ENCODE measurements at places on chromosomes 3 and 15.
A peak's percentile ranks its signal among the peaks of the same experiment; 100 is the strongest.

DNA sequence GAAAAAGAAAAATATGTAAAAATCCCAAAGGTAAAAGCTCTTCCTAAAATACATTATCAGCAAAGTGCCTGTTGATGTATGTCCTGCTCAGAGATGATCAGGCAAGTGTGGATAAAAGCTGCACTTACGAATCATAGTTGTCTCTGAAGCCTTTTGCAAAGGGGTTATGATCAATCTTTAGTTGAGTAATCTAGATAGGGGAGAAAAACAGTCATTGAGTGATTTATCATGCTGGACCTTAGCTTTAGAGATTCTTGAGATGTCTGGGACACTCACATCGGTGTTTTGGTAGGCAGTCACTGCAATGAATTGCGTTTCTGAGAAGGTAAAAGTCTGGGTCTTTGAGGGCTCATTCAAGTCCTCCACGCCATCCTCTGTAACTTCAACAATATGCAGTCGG, 3.7 kb downstream of the EOMES start:
- no peak for DNase-seq

GRCh38 chr3:187044206-187044605, 95.1 kb downstream of the RPL39L start:
- DNase-seq: peak; percentile 50

- peak; percentile 93 for DNase-seq
These were observed 9.5 kb upstream of the TRIM69 start for GRCh38 chr15:44726568-44727484.

GRCh38 chr3:169666376-169667165, 3.1 kb upstream of the MECOM start:
- DNase-seq: no peak

- DNase-seq: no peak
These were observed 31.2 kb downstream of the C3orf20 start for GRCh38 chr3:14706096-14706495.

DNA sequence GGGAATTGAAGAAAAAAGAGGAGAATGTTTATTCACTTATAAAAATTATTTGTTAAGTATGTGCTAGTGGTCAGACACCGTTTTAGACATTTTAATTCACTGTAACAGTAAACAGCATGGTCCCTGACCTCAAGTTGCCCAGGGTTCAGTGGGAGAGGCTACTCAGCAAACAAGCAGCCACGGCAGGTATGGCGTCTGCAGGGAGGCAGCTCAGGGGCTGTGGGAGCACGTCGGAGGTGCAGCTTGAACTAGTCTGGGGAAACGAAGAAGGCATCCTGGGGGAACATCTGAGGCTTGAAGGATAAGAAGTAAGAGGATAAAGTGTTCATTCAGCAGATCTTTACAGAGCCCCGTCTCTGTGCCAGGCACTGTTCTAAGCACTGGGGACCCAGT, 66.0 kb downstream of the CRTC3 start:
- DNase-seq: no peak

- peak; percentile 56 for DNase-seq
These were observed 83.9 kb downstream of the CHSY1 start for GRCh38 chr15:101167753-101168462.

DNA sequence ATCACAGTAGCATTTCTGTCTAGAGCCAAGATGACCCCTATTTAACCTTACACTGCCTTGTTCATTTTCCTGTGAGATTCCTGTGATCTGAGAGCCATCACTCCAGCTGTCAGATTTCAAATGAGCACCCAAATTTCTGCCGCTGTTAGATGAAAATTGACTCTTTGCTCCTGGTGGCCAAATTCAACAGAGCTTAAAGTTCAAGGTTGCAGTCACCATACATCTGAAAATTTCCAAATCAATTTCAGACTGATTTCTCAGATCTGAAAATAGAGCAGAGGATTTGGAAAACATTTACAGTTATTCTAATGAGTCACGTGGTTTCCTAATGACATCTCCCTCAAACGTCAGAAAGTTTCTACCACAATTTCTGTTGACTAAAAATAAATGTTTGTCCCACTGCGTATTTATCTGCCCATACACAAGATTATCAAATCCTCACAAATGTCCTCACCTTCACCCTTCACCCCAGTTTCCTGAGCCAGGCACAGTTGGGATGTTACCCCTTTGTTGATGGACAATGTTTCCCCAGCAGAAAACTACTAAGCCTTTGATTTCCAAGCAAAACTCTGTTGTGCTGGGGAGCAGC, 16.4 kb downstream of the HDC start:
- peak; percentile 43 for DNase-seq

- no peak for DNase-seq
These were observed 423.6 kb upstream of the TPM1 start for GRCh38 chr15:62618846-62619504.
